ENCODE measurements at places on chromosomes 3 and 15. TPM values are rescaled to one million over a fixed set of nuclear protein-coding genes. Genes with fewer than 3 reads are reported as not detected.

Gene PIERCE2
- 5.4 TPM for total RNA-seq

Gene TRAT1
- not detected for total RNA-seq

Gene CP
- 3.4 TPM for total RNA-seq

Gene DAZL
- total RNA-seq = not detected

Gene KBTBD12
- not detected for total RNA-seq

Gene ERC2
- not detected for total RNA-seq

Gene SCG3
- not detected for total RNA-seq

Gene NLGN1
- total RNA-seq = not detected

Gene ARL14
- total RNA-seq = 1.1 TPM

Gene GRAMD1C
- total RNA-seq = 0.59 TPM

Gene ZNF660
- total RNA-seq = not detected

Gene ISY1
- 22.2 TPM for total RNA-seq

Gene SEMA6D
- not detected for total RNA-seq

Gene EBLN2
- 0.53 TPM for total RNA-seq

Gene NEK10
- 1.2 TPM for total RNA-seq

Gene PDZRN3
- not detected for total RNA-seq

Gene SSUH2
- 0.57 TPM for total RNA-seq

Gene CHRD
- 0.12 TPM for total RNA-seq

Gene IVD
- total RNA-seq = 13.6 TPM

Gene PPM1L
- 0.84 TPM for total RNA-seq

Gene ATG3
- total RNA-seq = 55.5 TPM

Gene POLQ
- total RNA-seq = 6.6 TPM

Gene ALS2CL
- total RNA-seq = 6.2 TPM

Gene GALNT15
- 0.03 TPM for total RNA-seq

Gene BSN
- 0.13 TPM for total RNA-seq

Gene ST6GAL1
- total RNA-seq = 3.2 TPM

Gene PLXNA1
- total RNA-seq = 21.6 TPM

Gene ADPGK
- total RNA-seq = 75.9 TPM

Gene LIPH
- total RNA-seq = 8.1 TPM

Gene GABRR3
- total RNA-seq = not detected

Gene OPA1
- total RNA-seq = 33.9 TPM

Gene WDR93
- total RNA-seq = 0.28 TPM

Gene UBE2E2
- total RNA-seq = 34.4 TPM

Gene DLL4
- total RNA-seq = 0.62 TPM

Gene SLC12A6
- 4.5 TPM for total RNA-seq

Gene ZDHHC19
- 0.60 TPM for total RNA-seq

Gene MEIS2
- total RNA-seq = 9.8 TPM

Gene MEX3B
- 4.3 TPM for total RNA-seq

Gene NR1D2
- 6.3 TPM for total RNA-seq

Gene A4GNT
- not detected for total RNA-seq

Gene C3orf85
- not detected for total RNA-seq

Gene PRSS50
- not detected for total RNA-seq
